ENCODE measurements at places on chromosomes 1 and 21. TPM values are rescaled to one million over a fixed set of nuclear protein-coding genes. Genes with fewer than 3 reads are reported as not detected.

The CDCP2 gene
- not detected for total RNA-seq

The SPRR2F gene
- not detected for total RNA-seq

The TMOD4 gene
- total RNA-seq, result 0.52 TPM

The PRKAA2 gene
- 2.5 TPM for total RNA-seq

The LEPR gene
- 14.6 TPM for total RNA-seq

The KISS1 gene
- not detected for total RNA-seq
